Foreskin keratinocyte (primary cell): ENCODE measurements at places on chromosomes 11 and 22.

GRCh38 chr11:27963370-27963769 lies 144.6 kb downstream of the KIF18A start:
- DNase-seq, result no peak

DNA sequence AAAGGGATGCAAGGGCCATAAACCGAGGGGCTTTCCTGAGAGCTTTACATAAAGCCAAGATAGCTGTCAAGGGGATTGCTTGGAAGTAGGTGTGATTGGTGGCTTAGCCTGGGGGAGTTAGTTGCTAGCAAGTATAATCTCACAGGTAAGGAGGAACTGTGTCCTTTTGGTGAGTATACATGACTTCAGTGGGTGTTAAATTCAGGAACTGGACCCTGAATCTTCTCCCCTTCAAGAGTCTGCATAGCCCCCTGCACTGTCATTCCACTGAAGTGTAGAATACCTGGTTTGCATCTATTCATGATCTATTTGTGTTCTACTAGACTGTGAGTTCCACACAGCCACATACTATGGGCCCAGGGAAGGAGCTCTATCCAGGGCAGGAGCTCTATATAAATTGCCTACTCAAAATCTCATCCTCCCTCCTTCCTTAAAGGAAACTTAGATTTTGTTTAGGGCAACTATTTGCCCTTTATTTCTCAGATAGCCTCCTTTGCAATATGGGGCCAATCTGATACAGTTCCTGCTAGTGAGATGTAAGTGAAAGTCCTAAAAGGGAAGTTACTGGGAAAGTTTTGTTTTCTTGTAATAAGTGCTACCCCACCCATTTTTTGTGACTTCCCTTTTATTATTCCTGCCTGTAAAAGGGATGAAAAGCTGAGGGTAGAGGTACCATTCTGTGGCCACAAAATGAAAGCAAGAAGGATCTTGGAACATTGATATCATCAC lies 120.5 kb downstream of the PGR start:
- DNase-seq, result no peak

DNA sequence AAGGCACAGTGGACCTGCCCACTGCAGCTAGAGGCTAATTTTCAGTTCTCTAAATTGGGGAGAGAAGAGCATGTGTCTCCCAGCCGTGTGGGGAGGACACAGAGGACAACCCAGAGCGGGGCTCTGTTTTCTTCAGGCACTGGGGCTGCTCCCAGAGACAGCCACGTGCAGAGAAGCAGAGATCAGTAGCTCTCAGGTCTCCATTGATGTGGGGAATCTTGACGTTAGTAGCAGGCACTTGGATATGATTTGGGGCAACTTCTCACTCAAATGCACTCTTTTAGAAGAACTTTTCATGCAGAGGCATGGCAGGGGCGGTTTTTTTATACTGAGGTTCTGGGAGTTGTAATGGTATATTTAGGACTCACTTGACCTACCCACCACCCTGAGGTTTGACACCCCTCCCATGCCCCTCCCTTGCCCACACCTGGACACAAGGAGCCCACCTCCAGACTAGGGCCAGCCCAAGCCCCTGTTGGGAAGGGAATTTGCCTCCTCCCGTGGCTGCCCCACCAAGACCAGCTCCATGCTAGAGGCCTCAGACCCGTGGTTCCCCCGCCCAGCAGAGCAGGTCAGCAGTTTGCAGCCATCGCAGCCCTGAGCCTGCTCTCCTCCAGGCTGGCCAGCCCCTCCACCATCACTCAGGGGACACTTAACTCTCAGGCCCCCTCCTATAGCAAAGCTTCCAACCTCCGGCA lies 94.2 kb upstream of the RTL6 start:
- DNase-seq, result no peak

- no peak for DNase-seq
Measured at GRCh38 chr11:87859636-87860035, 315.6 kb downstream of the RAB38 start.

- no peak for DNase-seq
Measured at GRCh38 chr11:4006946-4007680, 87.5 kb upstream of the RRM1 start.

GRCh38 chr11:128745311-128746136 lies 51.7 kb downstream of the FLI1 start:
- no peak for DNase-seq

- DNase-seq, result no peak
Measured at GRCh38 chr11:45924927-45925326, 2.5 kb downstream of the LARGE2 start.

DNA sequence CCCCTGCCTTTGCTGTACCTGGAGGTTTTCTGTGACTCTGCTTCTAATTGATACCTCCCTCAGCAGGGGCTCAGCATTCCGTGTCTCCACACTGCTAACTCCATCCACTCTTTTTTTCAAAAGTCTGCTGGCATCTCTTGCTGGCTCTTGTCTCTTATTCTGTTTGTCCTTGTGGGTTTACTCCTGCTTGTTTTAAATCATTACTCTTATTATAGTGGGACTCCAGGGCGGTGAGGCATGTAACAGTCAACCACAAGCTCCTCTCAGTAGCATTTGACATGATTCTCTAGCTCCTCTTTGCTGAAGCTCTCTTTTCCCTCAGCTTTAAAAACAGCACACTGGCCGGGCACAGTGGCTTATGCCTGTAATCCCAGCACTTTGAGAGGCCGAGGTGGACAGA lies 260.2 kb upstream of the NARS2 start:
- DNase-seq, result no peak

DNA sequence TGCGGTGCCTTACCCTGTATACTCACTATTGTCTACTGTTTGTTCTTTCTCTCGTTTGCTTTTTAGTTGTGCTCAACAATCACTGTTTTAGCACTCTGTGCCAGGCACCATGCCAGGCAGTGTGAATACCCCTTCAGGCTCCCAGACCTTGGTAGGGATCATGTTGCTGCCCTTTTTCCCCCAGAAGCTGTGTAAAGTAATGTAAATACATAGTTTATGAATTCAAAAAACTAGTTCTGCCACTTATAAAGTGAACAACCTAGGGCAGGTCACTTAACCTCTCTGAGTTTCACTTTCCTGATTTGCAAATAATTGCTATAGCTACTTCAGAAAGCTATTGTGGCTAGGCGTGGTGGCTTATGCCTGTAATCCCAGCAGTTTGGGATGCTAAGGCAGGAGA lies 81.0 kb upstream of the CTSC start:
- DNase-seq, result no peak

GRCh38 chr11:13238879-13239514 lies 38.6 kb upstream of the BMAL1 start:
- DNase-seq, result no peak

DNA sequence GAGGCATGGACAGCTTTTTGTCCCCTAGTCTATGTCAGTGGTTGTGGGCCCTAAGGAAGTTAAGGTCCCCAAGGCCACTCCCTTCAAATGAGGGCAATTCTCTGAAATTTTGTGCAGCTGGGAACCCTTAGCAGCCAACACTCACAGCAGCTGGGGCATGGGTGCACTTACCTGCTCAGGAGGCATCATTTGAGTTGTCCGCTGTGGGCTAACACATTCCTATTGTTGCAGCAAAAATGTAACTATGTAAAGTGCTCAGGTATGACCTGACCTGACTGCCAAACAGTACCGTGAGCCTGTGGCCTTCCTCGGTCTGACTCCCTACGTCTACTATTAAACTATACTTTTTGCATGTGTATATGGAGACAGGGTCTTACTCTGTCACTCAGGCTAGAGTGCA lies 5.8 kb upstream of the MRTFA start:
- no peak for DNase-seq
